Left forelimb (tissue), 1 donor: ENCODE measurements at places on chromosomes 7 and 10.

DNA sequence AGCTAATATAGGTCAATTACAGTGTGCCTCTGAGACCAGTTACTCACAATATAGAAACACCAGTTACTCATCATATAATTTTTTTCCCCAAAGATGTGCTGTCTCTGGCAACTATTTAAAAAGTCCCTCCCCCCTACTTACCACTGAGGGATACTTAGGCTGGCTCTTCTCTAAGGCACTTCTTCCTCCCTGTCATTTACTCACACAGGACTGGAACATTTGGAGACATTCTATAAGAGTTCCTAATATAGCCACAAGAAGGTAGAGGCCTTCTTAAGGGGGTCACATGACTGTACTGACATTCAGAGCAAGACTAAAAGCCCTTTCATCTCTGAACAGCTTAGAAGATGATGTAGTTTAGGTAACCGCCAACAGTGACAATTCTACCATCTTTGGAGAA lies 44.4 kb upstream of the SLIT1 start:
- DNase-seq: no peak

GRCh38 chr7:33425395-33425794 lies 296.0 kb downstream of the BBS9 start:
- DNase-seq: no peak

- DNase-seq: no peak
Observed at GRCh38 chr10:43044448-43044921, 32.4 kb upstream of the RET start.

DNA sequence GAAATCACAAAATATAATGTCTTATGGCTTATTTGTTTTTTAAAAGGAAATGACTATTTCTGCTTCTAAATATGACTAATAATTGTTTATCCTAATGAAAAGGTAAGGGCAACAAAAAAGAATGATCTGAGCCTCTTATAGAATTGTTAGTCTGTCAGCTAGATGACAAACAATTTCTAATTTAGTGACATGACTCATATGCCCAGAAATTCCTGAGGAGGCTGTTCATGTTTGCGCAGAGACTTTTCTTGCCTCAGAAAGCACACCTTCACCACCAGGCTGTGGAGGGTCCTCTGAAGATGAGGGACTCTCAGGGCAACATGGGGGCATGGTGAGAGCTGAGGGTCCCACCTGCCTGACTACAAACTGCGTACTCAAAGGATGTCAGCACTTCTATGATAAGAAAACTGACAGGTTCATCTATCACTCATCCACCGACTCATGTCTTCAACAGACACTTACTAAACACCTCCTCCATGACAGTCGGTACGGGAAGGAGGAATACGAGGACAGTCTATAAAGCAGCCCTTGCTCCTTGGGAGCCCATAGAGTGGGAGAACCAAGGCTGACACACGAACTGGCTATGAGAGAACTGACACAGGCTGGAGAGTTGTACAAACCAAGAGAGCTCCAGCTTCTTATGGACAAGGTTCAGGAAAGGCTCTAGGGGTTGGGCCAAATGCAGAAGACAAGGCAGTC lies 102.0 kb downstream of the PKD1L1 start:
- no peak for DNase-seq

DNA sequence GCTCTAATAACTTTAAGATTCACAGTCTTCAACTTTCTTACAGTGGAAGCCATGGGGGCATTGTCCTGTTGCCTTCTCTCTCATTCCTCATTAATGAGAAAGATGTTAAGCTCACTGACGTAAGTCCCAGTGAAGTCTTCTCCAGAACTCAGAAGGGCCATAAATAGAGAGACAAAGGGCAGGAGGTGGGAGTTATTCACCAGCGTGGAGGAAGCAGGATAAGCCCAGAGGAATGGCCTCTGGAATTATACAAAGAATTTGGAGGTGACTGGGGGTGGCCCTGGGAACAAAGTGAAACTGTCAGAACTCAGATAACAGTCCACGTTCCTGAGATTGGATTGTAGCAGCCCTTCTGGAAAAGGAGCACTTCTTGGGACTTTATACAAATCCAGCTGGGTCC lies 52.4 kb downstream of the SORBS1 start:
- no peak for DNase-seq

DNA sequence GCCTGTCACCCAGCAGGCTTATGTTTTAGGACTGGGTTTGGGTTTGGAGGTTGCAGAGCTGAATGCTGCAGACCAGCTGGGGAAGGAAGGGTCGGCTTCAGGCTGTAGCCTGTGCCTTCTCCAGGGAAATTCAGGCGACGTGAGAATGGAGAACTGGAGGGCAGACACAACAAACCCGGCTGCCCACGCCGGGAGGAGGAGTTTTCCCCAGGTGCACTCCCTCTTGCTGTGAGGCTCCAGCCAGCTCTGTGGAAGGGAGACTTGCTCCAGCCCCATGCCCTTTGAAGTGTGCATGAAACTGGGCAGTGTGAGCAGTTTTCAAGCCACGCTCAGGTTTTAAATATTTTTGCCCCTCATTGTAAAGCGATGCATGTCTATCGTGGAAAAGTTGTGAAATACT lies 279.1 kb downstream of the CCSER2 start:
- no peak for DNase-seq
